ENCODE measurements at places on chromosomes 5 and 9. TPM values are rescaled to one million over a fixed set of nuclear protein-coding genes. Genes with fewer than 3 reads are reported as not detected.

- no peak for DNase-seq
Observed at GRCh38 chr5:122599000-122599399, 175.9 kb upstream of the SNX2 start.

DNA sequence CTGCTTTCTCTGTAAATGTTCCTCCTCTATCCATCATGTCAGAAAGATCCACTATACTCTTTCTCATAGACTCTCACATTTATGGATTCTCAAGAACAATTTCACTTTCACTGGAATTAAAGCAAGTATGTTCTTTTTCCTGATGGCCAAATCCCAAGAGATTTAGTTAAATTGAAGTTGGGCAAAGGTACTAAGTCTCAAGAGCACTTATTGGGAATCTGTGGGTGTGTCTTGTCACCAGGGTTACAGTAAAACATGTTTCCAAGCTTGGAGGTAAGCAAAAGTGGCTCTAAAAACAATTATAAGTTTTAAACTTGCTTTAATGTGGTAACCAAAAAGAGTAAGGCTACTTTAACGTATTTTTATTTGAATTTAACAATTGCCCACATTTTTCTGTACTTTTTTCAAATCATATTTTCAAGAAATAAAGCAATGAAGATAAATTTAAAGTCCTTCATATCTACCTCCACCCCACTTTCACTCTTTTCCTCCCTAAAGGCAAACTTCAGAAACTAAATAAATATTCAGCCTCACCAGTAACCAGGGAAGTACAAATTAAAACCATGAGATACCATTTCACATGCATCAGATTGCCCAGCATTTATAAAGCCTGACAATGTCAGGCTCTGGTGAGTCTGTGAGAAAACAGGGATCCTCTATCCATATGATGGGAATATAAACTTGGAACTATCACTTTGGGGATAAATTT lies 387.4 kb downstream of the CETN3 start:
- DNase-seq: no peak

DNA sequence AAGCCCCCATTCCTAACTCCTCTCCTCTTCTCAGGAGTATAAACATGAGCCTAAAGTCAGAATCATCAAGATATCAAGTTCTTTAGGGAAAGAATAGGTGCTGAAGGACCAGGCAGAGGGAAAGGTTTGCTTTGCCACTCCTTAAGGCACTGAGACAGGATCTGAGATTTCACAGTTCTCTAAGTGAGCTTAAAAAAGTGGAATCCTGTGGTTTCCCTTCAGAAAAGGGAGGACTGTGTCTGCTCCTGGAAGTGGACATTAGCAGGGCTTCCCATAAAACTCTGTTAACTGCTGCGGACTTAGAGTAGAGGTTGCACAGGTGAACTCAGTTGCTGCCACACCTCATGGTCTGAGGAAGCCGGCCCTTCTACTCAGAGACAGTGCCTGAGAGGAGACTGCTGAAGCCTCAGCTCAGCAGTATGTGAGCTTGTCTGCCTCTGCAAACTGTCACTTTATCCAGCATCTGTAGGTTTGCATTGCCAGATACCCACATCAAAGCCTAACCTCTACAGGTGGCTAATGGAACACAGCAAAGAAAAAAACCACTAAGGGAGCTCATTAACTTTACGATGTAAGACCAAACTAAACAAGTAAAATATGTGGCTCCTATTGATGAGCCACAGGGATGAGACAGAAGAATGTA lies 42.9 kb downstream of the RIC1 start:
- DNase-seq: no peak

DNA sequence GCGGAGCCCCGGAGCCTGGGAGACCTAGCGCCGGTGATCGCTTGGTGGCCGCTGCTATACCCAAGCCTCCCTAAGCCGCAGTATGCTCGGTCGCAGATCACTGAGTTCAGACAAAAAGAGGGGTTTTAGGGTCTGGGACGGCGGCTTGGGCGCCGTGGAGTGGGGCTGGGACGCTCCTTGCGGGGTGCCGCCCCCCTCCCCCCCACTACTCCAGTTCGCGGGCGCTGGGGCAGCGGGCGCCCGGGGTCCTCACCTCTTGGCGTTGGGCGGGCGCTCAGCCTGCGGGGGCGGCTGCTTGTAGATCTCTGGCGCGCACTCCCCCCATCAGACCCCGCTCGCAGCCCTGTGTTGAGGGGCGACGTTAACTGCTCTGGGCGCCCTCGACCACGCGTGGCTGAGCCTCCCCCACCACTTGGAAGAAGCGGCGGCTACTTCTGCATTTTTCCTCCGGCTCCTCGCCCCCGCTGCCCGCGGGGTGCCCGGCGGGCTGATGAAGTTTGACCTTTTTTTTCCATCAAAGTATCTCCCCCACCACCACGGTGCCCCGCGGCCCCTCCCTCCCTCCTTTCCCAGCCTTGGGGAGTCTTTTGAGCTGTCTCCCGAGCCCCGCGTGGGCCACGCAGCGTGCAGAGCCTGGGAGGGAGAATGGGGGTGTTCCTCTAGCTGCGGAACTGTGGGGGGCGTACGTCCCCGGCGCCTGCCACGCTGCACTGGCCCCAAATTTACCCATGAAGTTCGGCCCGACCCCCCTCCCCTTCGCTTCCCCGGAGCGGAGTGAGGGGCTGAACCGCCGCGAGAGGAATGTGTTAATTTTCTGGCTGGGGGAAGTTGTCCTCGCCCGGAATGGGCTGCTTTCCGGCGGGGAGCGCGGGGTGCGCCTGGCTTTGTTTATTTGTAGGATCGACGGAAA lies 1.2 kb downstream of the CXXC5 start:
- no peak for DNase-seq

The GLDC gene
- polyA plus RNA-seq: 18.8 TPM

The MEIKIN gene
- polyA plus RNA-seq: not detected

All from renal cortex interstitium (tissue), 15 donors.